Bone marrow (tissue), 2 donors: ENCODE measurements at places on chromosomes 12 and 14.

DNA sequence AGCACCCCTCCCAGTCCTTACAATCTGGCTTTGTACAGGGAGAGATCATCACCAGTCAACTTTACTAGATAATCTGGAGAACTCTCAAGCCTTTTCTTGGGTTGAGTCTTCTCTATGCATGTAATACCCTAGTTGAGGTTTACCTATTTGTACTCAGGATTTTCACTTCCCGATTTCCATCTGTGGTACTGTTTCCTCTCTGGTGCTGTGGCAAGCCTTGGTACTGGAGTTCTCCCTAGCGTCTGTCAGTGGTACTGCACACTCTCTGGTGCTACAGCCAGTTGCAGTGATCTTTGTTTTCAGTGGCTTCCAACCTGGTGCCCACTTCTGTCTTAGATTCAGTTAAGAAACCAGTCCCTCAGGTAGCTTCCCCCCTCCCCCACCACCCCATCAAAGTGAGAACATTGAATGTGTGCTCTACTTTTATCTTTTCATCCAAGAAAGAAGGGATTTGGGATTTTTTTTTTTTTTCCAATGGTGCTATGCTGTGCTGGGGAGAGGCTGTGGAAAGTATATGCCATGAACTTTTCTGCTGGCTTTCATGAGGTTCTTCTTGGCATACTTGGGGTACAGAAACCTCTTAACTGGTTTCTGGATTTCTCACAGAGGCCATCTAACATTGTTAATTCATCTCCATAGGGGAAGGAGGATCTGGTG is 69.4 kb upstream of the EVL start:
- peak; percentile 75 for DNase-seq

DNA sequence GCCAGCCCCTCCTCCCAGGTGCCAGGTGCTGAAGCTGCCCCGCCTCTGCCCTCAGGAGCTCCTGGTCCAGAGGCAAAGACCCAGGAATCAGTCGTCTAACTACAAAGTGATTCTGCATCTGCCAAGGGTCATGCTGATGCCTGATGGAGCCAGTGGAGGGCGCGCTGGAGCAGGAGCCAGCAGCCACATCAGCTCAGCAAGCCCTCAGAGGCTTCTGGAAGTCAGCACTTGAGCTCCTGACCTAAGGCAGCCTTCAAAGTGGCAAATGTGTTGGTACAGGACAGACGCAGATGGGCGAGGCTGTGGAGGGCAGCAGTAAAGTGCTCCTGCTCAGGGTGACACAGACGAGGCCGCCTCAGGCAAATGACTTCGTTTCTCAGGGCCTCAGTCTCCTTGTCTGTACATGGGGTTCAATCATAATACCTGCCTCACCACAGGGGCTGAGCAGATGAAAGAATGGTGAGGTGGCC is 10.9 kb downstream of the C12orf43 start:
- peak; percentile 3 for DNase-seq

GRCh38 chr14:29800961-29801360 is 126.7 kb downstream of the PRKD1 start:
- DNase-seq: no peak

DNA sequence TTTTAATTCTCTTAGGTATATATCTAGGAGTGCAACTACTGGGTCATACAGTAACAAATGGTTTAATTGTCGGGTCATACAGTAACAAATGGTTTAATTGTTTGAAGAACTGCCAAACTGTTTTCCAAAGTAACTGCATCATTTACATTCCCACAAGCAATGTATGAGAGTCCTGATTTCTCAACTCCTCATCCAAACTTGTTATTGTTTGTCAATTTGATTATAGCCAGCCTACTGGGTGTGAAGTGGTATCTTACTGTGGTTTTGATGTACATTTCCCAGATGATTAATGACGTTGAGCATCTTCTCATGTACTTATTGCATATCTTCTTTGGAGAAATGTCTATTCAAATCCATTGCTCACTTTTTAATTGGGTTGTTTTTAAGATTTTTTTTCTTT is 67.6 kb upstream of the CFL2 start:
- DNase-seq: no peak

DNA sequence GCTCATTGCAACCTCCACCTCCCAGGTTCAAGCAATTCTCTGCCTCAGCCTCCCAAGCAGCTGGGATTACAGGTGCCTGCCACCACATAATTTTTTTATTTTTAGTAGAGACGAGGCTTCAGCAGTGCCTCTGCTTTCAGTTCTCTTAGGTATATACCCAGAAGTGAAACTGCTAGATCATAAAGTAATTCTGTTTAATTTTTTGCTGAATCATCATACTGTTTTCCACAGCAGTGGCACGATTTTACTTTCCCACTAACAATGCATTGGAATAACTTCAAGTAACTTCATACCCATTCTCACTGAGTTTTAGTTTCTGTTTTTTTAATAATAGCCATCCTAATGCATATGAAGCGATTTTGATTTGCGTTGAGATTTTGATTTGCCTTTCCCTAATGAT is 148.0 kb upstream of the G2E3 start:
- no peak for DNase-seq

DNA sequence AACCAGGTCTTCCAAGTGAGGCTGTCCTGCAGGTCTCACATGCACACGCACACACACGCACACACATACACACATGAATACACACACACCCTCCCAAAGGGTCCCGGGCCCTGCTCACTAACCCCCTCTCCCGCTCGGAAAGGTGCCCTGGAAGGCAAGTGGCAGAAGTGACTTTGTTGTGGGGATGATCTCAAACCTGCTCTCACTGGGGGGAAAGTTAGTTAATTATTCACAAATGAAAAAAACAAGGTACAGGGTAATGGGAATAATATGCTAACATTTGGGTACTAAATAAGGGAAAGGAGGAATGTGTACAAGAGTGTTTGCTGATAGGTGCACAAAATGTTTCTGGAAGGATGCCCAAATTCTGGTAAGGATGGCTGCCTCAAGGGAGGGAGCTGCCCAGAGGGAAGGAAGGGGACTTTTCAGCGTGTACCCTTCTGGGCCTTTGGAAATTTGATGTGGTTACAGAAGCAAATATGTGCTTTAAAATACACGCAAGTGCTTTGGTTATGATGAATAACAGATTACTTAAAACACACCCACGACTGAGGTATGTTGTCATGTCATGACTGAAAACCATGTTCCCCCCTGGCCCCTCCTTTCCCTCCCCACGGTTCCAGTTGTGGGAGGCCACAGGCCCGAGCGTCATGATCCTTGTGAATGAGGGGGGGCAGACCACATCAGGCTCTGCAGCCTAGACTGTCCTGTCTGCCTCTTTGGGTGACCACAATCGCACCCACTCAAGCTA is 43.3 kb upstream of the PLEKHG6 start:
- no peak for DNase-seq

DNA sequence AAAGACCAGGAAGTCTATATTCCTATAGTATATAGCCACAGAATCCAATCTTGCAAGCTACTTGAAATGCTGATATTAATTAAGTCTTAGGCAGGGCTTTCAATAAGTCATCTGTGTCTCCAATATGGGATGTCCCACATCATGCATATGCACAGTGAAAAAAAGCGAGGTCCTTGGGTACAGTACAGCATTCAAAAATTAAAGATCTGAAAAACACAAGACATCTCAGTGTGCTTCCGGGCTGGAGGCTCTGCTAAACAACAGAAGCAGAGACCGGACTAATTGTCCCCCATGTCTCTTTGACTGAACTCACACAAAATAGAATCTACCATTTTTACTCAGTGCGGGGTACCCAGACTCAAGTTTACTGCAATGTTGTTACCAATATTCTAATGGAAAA is 156.0 kb downstream of the DAD1 start:
- DNase-seq: peak; percentile 15

- no peak for DNase-seq
Measured at GRCh38 chr14:105888151-105888550, 361.8 kb downstream of the TMEM121 start.

DNA sequence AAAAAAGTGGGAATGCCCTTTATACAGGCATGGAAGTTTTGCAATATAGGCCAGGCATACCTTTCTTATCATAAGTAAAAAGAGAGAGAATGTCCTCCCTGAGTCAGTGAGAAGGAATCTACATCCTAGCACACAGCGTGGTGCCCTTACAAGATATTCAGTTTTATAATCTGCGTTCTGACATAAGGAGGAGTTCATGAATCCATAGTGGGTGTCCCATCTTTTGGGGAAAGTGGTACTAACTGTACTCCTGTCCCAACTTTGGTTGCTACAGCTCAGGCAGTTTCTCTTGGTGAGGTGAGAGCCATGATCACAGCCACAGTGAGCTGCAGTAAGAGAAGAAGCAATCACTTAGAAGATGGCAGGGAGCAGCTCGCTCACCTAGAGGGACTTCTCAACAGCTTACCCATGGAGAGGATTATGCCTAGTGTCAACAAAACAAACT is 332.9 kb downstream of the BCAT1 start:
- DNase-seq: no peak

DNA sequence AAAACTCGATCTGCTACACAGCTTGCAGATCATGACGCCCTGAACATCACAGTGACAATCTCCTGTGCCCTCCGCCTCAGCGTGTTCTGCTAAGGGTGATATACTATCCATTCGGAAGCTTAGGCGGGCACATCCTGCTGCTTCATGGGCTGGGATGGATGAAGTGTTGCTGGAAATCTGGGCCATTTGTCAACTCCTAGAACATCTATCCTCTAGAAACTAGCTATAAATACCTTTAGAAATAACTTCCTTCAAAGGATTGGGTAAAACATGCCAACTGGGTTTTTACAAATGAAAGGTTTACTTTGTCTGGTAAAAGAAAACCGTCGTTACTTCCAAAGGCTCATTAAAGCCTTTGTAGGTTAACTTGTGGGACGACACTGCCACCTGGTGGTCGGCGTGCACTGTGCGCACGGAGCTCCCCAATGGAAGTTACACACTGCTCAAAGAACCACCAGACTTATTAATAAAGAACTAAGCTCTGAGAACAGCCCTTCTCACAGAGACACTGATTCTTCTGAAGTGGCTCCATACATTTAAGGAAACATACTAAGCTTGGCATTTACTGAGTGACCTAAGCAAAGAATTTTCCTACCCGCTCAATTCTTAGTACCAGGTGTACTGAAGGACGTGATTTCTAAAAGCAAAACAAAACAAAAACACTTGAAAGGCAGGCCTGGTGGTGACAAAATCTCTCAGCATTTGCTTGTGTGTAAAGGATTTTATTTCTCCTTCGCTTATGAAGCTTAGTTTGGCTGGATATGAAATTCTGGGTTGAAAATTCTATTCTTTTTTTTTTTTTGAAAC is 21.6 kb upstream of the CACNA2D4 start:
- peak; percentile 72 for DNase-seq

DNA sequence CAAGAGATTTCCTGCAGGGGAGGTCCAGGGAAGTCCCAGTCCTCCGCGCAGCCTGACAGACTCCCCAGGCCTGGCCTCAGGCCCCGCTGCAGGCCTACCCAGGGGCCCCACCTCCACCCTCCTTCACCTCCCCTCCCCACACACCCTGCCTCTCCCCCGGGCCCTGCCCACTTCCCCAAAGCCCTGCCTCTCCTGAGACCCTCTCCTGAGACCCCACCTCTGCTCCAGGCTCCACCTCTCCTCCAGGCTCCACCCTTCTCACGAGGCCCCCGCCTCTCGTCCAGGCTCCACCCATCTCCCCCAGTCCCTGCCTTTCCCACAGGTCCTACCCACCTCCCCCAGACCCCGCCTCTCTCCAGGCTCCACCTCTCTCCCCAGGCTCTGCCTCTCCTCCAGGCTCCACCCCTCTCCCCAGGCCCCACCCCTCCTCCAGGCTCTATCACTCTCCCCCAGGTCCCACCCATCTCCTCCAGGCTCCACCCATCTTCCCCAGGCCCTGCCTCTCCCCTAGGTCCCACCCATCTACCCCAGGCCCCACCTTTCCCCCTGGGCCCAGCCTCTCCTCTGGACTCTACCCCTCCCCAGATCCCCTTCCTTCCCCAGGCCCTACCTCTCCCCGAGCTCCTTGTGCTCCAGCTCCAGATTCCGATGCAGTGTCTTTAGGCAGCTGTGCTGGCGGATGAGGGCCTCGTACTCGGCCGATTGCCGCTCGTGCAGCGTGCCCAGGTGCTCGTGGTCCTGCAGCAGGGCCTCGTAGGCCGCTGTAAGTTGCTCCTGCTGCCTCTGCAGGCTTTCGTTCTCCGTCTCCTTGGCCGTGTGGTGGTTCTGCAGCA is 58.8 kb upstream of the GPR68 start:
- DNase-seq: no peak

- DNase-seq: no peak
Measured at GRCh38 chr14:22337938-22338337, 251.1 kb downstream of the DAD1 start.

DNA sequence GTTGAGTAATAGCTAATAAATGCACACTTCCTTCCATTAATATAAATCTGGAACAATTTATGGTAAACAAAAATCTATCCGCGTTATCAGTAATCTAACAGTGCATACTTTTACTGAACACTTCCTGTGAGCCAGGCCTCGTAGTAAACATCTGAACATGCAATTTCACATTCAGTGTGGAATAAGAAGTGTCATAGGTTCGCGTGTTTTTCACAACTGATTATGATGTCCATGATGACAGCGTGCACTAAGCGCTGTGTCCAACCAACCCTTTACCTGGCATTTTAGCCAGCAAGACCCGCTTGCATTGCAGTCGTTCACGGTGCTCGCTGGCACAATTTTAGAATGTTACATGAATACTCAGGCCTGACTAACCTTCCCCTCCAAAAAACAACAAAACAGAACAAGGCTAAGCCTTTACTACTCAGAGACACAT is 2.1 kb downstream of the PNMA1 start:
- DNase-seq: no peak

DNA sequence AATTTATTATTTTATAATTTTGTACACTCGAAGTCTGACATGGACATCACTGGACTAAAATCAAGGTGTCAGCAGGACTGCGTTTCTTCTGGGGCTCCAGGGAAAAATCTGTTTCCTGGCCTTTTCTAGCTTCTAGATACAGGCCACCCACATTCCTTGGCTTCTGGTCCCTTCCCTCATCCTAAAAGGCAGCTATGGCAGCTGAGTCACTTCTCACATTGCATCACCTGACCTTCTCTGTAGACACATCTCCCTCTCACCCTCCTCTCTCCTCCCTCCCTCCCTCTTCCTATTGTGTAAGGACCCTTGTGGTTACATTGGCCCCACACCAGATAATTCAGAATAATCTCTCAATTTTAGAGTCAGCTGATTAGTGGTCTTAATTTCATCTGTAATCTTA is 92.4 kb downstream of the RPS6KA5 start:
- DNase-seq: no peak

DNA sequence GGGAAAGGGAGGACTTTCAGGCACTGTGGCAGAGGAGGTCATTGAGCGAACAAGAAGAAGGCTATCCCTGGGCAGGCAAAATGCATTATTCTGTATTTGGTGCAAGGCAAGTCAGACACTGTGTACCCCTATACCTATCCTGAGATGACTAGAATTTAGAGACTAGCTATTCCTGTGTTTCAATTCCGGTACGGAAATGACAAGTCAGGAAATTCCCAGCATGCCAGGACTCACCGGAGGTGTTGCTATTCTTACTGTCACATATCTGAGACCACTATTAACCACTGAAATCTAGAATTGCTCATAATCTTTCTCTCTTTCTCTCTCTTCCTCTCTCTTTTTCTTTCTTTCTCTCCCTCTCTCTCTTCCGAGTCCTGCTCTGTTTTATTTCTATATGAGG is 297.1 kb downstream of the PDZRN4 start:
- no peak for DNase-seq
